Spinal cord (tissue), 10 donors: ENCODE measurements at places on chromosomes 4 and X. TPM values are rescaled to one million over a fixed set of nuclear protein-coding genes. Genes with fewer than 3 reads are reported as not detected.

Gene TEX13B
- total RNA-seq = not detected

Gene CLDN22
- total RNA-seq = not detected

Gene BGN
- 68.0 TPM for total RNA-seq

Gene TMEM47
- 38.5 TPM for total RNA-seq

Gene DUX4
- total RNA-seq = not detected

Gene ARX
- total RNA-seq = 0.61 TPM

Gene IL1RAPL1
- total RNA-seq = 8.9 TPM

Gene CTAG2
- total RNA-seq = not detected

Gene NPY1R
- 12.2 TPM for total RNA-seq

Gene CCKAR
- 3.5 TPM for total RNA-seq

Gene CNKSR2
- 14.3 TPM for total RNA-seq

Gene PLP2
- 3.6 TPM for total RNA-seq

Gene RBM10
- 42.6 TPM for total RNA-seq

Gene LRAT
- total RNA-seq = 0.50 TPM

Gene CT45A10
- total RNA-seq = not detected

Gene C4orf36
- 5.6 TPM for total RNA-seq

Gene ZCCHC4
- 17.9 TPM for total RNA-seq

Gene XIAP
- total RNA-seq = 67.6 TPM

Gene CTAG1B
- total RNA-seq = not detected

Gene BST1
- 14.1 TPM for total RNA-seq

Gene INTS6L
- total RNA-seq = 19.5 TPM

Gene PHKA2
- total RNA-seq = 23.1 TPM

Gene DMD
- total RNA-seq = 112 TPM

Gene AFF2
- total RNA-seq = 43.0 TPM

Gene NOX1
- not detected for total RNA-seq

Gene SRD5A3
- total RNA-seq = 17.0 TPM

Gene ETDA
- total RNA-seq = not detected

Gene PCDH7
- total RNA-seq = 67.6 TPM

Gene CXCL3
- total RNA-seq = 0.50 TPM

Gene TBC1D14
- 104 TPM for total RNA-seq

Gene PASD1
- not detected for total RNA-seq

Gene MGARP
- total RNA-seq = 1.1 TPM

Gene CDS1
- 18.8 TPM for total RNA-seq

Gene MAGEB16
- total RNA-seq = not detected

Gene ARHGEF9
- total RNA-seq = 56.0 TPM

Gene GSX2
- total RNA-seq = 0.20 TPM

Gene PAGE2B
- 0.33 TPM for total RNA-seq

Gene ARAP2
- total RNA-seq = 95.8 TPM

Gene GPR173
- total RNA-seq = 14.0 TPM

Gene ASB11
- 0.10 TPM for total RNA-seq

Gene MAGEA6
- not detected for total RNA-seq

Gene IL21
- total RNA-seq = not detected

Gene SH2D1A
- 0.59 TPM for total RNA-seq

Gene RPA4
- 0.88 TPM for total RNA-seq

Gene RAP2C
- total RNA-seq = 25.2 TPM
